Hematopoietic multipotent progenitor cell treated with erythropoietin and hydrocortisone succinate and interleukin-3 and kit ligand, for 15 days (in vitro differentiated cells): ENCODE measurements at places on chromosomes 1 and 21.

DNA sequence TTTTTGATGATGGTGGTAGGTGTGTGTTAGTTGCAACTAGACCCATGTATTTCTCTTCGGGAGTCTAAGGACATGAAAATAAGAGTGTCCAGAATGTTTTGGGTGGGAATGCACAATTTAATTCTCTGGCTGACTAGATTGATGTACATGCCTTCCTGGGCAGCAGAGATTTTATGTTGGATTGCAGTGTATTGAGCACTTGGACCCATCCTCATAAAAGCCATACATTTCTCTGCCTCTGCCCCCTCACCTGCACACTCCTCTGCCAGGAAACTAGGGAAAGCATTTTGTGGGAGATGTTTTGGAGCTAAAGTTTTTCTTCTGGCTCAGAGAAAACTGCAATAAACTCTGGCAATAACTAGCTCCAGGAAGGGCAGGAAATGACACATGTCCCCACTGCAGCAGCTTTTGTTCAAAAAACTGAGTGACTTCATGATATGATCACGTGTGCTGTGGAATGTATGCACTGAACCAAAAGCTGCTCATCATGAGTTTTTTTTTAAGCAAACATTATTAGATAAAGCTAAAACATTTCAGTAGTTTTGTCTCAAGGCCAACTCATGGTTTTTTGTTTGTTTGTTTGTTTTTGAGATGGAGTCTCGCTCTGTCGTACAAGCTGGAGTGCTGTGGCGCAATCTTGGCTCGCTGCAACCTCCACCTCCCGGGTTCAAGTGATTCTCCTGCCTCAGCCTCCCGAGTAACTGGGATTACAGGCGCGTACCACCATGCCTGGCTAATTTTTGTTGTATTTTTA lies 17.6 kb downstream of the RIT1 start:
- DNase-seq, result no peak

DNA sequence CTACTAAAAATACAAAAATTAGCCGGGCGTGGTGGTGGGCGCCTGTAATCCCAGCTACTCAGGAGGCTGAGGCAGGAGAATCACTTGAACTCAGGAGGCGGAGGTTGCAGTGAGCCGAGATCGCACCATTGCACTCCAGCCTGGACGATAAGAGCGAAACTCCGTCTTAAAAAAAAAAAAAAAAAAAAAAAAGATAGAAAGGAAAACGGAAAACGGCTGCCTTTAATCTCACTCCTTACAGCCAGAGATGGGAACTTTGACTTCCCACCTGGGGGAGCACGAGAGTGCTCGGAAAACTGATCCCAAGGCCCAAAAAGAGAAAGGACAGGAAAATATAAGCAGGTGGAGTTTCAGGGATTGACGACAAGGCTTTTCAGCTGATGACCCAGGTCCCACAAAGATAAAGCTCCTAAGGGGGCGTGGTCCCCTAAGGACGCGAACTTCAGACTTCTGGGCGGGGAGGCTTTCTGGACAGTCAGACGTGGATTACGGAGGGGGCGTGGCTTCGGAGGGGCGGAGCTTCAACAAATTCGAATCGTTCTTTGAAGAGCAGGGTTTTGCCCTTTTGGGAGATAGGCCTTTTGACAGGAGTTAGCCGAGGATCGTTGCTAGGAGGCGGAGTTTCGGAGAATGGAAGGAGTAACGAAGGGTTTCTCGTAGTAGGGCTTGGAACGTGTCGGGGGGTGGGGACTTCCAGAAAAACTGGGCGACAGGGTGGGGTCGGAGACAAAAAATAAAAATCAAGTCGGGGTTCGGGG lies 958 bp upstream of the CKS1B start:
- DNase-seq, result peak; percentile 100

DNA sequence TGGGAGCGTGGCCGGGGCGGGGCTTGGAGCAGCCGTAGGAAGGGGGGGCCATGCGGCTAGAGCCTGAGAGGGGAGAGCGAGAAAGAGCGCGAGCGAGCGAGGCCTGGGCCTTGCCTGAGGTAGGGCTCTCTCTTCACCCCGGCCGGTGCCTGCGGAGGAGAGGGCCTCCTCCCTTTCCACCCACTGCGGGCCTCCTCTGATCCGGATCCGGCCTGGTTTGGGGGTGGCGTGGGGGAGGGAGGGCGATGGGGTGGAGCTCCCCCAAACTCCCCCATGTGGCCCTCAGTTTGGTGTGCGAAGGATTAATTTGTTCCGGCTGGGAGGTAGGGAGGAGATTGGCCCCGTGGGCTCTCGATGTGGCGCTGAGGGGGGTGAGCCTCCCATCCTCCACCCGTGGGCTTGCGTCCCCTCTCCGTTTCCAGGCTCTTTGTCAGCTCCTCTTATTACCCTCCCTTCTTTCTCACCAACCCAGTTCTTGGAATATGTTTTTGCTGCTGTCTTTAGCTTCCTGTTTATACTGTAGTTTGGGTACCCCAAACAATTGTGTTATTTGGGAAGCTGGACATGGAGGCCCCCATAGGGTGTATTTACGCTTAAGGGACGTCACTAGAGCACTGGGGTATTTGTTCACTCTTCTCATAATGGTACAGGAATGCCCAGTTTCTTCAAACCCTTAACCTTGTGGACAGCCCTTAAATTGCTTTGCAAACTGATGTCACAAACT lies 685 bp downstream of the UBAP2L start:
- DNase-seq, result peak; percentile 73

- DNase-seq, result no peak
Measured at GRCh38 chr1:84959294-84959693, 37.6 kb downstream of the MCOLN2 start.

- no peak for DNase-seq
Measured at GRCh38 chr1:188237573-188238348, 1409.0 kb downstream of the PLA2G4A start.

DNA sequence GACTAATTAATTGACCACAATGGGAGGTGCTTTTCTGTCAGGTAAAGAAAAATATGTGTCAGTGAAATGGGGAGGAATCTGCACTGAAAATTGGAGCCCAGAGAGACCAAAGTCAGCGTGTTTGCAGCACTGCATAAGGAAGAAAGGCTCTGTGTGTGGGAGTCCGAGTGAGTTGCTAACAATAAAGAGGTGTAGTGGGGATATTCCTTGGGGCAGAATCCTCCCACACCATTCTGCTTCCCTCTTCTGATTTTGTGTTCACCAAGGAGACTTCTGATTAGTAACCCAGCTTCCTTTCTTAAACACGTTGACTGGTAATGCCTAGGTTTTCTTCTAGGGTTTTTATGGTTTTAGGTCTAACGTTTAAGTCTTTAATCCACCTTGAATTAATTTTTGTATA lies 240.5 kb downstream of the RPS6KC1 start:
- DNase-seq, result no peak

DNA sequence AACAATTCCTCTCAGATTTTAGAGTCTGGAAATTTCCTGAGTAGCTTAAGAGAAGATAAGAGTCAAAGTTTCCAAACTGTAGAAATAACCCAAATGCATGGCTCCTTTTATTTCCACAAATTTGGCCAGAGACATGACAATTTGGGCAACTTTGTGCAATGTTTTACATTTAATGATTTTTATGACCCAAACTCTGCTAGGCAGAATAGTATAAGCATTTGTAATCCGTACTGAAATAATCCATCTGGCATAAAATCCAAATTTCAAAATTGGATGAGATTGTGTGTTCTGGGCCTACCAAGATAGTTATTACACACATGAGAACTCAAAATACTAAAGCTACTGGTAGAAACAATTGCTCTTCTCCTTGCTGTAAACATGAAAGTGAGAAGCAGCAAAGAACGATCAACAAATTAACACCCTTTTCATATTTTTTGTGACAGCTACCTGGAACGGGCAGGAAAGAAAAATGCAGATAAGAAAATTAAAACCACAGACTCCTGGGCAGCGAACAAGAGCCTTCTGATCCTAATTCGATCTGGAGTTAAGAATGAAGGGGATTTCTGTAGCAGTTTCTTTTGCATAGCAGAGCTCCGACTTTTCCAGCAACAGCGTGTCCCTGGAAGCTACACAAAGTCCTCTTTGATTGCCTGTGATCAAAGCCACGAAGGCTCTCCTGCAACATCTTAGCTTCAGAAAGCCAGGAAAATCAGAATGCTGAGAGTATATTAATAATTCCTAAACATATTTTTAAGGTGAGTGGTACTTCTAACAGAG lies 191.2 kb downstream of the GRIK1 start:
- no peak for DNase-seq

GRCh38 chr1:89280766-89281165 lies 8.1 kb upstream of the GBP5 start:
- DNase-seq, result no peak

GRCh38 chr1:31273619-31274018 lies 23.0 kb downstream of the SNRNP40 start:
- no peak for DNase-seq

DNA sequence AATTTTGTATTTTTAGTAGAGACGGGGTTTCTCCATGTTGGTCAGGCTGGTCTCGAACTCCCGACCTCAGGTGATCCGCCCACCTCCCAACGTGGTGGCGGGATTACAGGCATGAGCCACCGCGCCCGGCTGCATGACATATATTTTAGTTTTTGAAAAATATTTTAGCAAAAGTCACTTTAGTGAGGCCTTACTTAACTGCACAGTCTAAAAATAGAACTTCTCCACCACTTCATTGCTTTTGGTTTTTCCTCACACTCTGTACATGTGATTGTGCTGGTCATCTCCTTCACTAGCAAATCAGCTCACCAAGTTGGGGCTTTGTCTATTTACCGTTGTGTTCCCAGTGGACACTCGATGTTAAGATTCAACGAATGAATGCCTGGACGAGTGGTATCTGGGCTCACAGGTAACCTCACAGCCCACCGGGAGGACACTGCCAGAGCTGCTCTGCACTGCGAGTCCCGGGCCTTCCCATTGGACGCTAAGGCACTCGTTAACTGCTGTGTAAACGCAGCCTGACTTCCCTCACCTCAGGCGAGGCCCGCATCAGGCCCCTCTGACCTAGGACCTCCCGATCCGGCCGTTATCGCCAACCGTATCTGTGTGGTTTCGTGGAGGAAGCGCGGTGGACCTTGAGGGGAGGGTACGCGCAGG lies 14.0 kb upstream of the ZNF692 start:
- peak; percentile 61 for DNase-seq

DNA sequence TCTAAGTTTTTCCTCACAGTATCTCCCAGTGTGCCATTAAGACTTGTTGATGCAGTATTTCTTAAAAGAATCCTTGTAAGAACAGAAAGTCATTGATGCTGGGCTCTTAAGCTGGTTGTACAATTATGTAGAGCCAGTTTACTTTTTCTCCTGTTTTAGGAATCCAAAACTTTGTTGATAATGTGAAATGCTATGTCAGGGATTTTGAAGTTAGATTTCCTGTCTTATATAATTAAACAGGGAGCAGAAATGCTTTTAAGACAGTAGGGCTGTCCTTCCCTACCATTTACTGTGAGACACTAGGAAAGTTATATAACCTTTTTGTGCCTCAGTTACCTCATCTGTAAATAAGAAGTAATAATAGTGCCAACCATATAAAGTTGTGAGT lies 26.0 kb downstream of the CCDC18 start:
- DNase-seq, result no peak

DNA sequence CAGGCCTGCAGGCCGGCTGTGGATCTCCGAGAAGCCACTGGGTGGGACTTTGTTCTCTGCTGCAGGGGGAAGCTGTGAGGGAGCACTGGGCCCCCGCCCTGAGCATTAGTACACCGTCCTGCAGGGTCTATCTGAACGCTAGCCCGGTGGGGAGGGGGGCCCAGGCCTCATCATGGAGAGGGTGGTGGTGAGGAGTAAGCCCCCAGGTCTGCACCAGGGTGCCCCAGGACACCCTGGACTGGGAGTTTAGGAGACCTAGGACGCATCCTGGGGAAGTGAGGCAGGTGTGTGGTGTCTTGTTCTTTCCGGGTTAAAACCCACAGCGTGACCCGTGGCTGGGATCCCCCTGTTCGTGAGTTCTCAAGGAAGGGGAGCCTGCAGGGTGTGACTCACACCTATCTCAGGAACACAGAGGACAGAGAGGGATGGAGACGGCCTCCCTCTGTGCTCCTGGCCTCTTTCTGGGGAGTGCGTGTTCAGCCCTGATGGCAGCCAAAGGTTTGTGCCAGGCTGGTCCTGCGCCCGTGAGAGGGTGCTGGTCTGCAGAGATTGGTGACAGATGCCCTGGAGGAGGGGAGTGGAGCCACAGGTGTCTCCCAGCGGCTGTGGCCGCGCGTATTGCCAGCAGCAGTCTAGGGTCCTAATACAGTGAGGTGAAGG lies 44.8 kb downstream of the AGPAT3 start:
- DNase-seq, result no peak

DNA sequence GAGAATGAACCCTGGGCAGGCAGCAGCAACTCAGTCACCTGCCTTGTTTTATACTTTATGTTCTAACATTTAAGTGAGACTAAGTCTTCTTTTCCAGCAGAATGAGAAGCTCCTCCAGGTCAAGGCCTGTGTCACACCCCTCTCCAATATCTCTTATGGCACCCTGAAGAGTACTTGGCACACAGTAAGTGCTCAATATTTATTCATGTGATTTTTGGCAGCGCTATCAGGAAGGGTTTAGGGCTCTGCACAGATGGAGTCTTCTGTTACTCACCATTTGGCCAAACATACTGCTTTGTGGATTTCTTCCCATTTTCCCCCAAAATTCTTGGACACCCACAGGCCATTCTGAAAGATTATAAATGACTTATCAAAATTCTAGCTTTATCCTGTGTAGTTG lies 43.8 kb upstream of the MYBPHL start:
- DNase-seq, result no peak

- peak; percentile 16 for DNase-seq
Measured at GRCh38 chr1:5975133-5975880, 16.9 kb downstream of the NPHP4 start.
